T-helper 1 cell (primary cell): ENCODE measurements at places on chromosomes 7 and 10.

- DNase-seq, result peak; percentile 56
Observed at GRCh38 chr10:101839416-101840063, 4.1 kb downstream of the KCNIP2 start.

GRCh38 chr7:24573554-24574338 lies 494 bp downstream of the PALS2 start:
- peak; percentile 13 for DNase-seq

- no peak for DNase-seq
Observed at GRCh38 chr7:90568213-90568612, 27.9 kb upstream of the CDK14 start.

- DNase-seq, result no peak
Observed at GRCh38 chr7:21960922-21961321, 15.2 kb upstream of the CDCA7L start.

- DNase-seq, result no peak
Observed at GRCh38 chr7:7573701-7574100, 7.0 kb downstream of the MIOS start.

DNA sequence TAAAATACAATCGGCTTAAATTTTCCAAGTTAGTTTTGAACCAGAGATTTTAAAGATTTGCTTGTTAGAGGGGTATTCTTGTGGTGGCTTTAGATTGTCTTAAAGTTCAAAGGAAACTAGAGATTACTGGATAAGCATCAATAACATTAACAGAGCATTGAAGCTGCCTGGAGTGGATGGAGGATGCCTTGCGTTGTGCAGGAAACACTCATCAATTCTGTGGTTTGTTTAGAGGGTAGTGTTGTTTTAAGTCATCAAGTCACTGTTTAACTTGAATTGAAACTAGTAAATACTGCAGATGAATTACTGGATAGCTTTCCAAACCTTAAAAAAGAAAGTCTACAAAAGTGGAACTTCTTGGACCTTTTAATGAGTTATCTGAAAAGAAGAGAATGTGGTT lies 218.6 kb downstream of the CELF2 start:
- DNase-seq, result no peak

DNA sequence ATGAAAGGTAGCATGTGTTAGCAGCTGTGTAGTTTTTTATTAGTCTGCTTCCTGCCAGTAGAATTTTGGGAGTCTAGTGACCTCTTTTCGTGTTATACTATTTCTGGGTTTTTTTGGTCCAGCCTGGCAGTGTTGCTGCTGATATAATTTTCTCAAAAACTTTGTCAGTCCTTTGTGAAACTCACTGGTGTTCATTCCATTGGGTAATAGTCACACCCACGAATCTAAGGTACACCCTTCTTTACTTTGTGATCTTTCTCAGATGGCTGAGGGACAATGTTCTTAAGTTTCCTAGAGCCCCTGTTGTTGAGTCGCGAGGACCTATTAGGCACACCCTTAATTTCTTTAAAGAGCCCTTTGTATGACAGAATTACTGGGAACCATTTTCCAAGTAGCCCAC lies 52.3 kb downstream of the TPST1 start:
- no peak for DNase-seq

- DNase-seq, result peak; percentile 9
Observed at GRCh38 chr10:52818019-52818418, 45.4 kb upstream of the MBL2 start.

GRCh38 chr10:54681136-54681535 lies 119.9 kb downstream of the PCDH15 start:
- no peak for DNase-seq

GRCh38 chr7:43170571-43170970 lies 58.1 kb downstream of the HECW1 start:
- no peak for DNase-seq

- no peak for DNase-seq
Observed at GRCh38 chr7:46189255-46189790, 268.3 kb upstream of the IGFBP3 start.

GRCh38 chr10:123424537-123424936 lies 241.6 kb upstream of the GPR26 start:
- no peak for DNase-seq

DNA sequence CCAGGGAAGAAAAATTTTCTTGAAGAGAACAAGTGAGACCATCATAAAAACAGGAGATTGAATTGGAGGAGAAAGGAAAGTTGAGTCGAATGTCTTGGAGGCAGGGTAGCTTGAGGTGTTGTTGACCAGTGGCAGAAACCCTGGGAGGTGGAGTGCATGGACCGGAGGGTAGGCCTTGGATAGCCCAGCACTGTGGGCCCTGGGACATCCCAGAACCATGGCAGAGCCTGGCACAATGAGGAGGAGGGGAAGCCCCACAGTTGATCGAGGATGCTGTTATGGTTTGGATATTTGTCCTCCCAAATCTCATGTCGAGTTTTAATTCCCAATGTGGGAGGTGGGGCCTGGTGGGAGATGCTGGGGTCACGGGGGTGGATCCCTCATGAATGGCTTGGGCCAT lies 157.1 kb downstream of the ITGA8 start:
- no peak for DNase-seq

- no peak for DNase-seq
Observed at GRCh38 chr7:128422037-128422436, 12.3 kb upstream of the IMPDH1 start.

- DNase-seq, result no peak
Observed at GRCh38 chr7:42389697-42390096, 152.7 kb upstream of the GLI3 start.

DNA sequence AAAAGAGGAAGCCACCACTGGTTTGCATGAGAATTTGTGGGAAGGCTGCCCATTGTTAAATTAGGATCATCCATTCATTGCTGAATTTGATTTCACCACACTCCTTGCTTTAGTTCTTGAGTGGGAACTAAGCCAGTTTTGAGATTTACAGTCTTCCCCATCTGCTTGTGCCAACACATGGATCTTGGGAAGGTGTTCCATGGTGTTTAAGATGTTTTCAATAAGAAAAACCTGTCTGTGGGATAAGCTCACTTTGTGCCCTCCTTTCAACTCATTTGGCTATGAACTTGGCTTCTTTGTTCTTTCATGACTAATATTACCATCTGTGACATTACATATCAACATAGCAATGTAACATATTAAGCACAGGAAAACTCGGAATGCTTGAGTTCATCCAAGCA lies 73.2 kb downstream of the INHBA start:
- DNase-seq, result no peak

- DNase-seq, result no peak
Observed at GRCh38 chr10:130230036-130230435, 93.8 kb downstream of the GLRX3 start.

GRCh38 chr10:472241-472910 lies 217.1 kb downstream of the DIP2C start:
- DNase-seq, result no peak

- DNase-seq, result no peak
Observed at GRCh38 chr10:77020426-77021040, 617.1 kb downstream of the KCNMA1 start.

GRCh38 chr10:95906677-95907455 lies 909 bp upstream of the CC2D2B start:
- no peak for DNase-seq
